H9 (cell line): ENCODE measurements at places on chromosomes 13 and 19. TPM values are rescaled to one million over a fixed set of nuclear protein-coding genes. Genes with fewer than 3 reads are reported as not detected.

GRCh38 chr19:56217039-56217949 lies 15.2 kb downstream of the ZSCAN5C start:
- peak; percentile 69 for DNase-seq
- no peak overlapping the region for H3K27ac ChIP-seq
- no peaks in the 10 kb centered on the region; the same call in 1 of the 2 replicates for H3K4me1 ChIP-seq
- no peak overlapping the region for H3K4me3 ChIP-seq
- no peaks in the 10 kb centered on the region for H3K27me3 ChIP-seq
- H3K36me3 ChIP-seq, result no peaks in the 10 kb centered on the region; the same call in 1 of the 3 replicates

DNA sequence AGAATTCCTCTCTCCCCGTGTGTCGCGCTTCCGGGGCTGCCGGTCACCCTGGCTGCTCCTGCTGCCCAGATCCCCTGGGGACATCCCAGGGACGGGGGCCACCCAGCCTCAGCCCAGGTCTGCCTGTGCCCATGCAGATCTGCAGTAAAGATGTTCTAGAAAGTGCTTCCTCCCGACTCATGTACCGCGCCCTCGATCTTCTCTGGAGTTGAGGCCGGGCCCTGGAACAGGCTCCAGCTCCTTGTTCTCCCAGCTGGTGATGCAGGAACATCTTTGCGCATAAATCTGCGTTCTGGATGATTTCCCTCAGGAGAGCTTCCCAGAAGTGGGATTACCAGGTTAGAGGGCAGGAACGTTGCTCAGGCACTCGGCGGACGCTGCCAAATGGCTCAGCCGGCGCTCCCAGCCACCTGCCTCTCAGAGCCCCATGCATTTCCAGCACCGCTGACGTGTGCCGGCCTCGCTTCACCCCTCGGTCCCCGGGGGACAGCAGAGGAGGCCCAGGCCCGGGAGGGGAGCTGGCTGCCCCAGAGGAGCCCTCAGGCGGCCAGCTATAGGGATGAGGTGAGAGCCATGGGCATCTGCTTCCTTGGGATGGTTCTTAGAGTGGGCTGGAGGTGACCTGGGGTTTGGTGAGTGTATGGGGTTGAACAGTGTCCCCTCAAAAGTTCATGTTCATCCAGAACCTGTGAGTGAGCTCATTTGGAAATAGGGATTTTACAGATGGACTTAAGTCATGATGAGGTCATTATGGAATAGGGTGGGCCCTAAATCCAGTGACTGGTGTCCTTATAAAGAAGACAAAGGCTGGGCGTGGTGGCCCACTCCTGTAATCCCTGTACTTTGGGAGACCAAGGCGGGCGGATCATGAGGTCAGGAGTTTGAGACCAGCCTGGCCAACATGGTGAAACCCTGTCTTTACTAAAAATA lies 42.6 kb downstream of the CRTC1 start:
- H3K27ac ChIP-seq, result no peak overlapping the region
- no peak overlapping the region for H3K4me3 ChIP-seq
- peaks cover 7% of the 10 kb centered on the region for H3K36me3 ChIP-seq
- H3K27me3 ChIP-seq, result no peaks in the 10 kb centered on the region
- H3K4me1 ChIP-seq, result no peaks in the 10 kb centered on the region

DNA sequence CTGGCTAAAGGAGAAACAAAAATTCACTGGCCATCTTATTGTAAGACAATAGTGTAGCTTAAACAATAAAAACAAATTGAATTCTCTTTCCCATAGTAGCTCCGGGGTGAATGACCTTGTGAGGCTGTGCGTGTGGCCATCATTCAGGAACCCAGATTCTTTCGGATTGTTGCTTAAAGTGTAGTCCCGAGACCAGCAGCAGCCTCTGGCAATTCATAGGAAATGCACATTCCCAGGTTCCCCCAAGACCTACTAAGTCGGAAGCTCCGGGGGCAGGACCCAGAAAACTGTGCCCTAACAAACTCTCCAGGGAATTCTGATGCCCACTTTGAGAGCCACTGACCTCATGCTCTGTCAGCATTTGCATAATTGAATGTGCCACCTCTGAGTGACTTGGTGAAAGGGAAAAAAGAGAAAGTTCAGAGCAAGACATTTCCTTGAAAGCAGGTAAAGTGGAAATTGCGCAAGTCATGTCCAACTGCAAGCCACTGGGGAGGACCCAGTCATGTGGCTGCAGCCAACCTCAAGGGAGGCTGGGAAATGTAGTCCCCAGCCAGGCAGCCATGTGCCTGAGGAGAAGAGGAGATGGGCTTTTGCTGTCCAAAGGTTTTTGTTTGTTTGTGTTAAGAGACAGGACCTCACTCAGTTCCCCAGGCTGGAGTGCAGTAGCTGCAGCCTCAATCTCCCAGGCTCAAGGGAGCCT lies 50.7 kb upstream of the PNMA8B start:
- H3K27me3 ChIP-seq, result no peaks in the 10 kb centered on the region
- H3K4me3 ChIP-seq, result peak overlapping the region; percentile 49; the same call in 2 of the 3 replicates

DNA sequence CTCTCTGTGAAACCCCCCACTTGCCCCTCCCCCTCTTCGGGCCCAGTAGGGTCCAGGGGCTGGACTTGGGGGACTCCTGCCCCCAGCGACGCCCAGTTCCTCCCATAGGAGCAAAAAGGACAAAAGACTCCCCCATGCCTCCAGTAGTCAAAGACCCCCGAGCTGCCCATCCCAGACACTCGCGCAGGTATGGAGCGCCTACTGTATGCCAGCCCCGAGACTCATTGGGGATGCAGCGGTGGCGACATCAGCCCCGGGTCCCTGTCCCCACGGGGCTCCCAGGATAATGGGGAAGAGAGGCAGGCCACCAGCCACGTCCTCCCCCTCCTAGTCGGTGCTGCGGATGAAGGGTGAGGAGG lies 18.3 kb upstream of the ZNRF4 start:
- DNase-seq, result peak; percentile 43
- H3K27ac ChIP-seq, result no peak overlapping the region
- 0 out of 2 replicates have a peak, but pooled peaks cover 2% of the 10 kb centered on the region for H3K4me1 ChIP-seq
- no peaks in the 10 kb centered on the region; the same call in 2 of the 3 replicates for H3K36me3 ChIP-seq
- H3K4me3 ChIP-seq, result peak overlapping the region; percentile 67

DNA sequence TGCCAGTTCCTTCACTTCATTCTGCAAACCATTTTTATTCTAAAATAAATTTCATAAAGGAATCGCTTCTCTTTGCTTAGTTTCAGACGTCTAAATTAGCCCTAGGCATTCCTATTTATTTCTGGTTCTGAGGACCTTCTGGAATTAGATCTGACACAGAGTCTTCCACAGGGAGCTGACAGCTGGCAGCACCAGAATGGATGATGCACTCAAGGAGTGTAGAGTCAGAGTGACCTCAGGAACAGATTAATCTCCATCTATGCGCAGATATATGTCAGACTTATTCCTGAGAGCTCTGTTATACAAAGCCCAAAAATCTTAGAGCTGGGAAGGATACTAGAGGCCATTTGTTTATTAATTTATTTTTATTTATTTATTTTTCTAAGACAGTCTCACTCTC lies 450.8 kb downstream of the HS6ST3 start:
- H3K36me3 ChIP-seq, result no peaks in the 10 kb centered on the region
- DNase-seq, result no peak
- no peak overlapping the region for H3K4me3 ChIP-seq
- H3K27ac ChIP-seq, result no peak overlapping the region

GRCh38 chr19:40762754-40763470 lies 11.9 kb downstream of the SNRPA start:
- DNase-seq, result no peak
- no peaks in the 10 kb centered on the region for H3K4me1 ChIP-seq
- no peaks in the 10 kb centered on the region for H3K27me3 ChIP-seq
- H3K36me3 ChIP-seq, result peaks cover 66% of the 10 kb centered on the region

GRCh38 chr19:56341948-56342347 lies 27.3 kb upstream of the ZSCAN5A start:
- H3K27ac ChIP-seq, result no peak overlapping the region
- DNase-seq, result no peak
- peaks cover 24% of the 10 kb centered on the region; the same call in 1 of the 2 replicates for H3K36me3 ChIP-seq
- H3K4me3 ChIP-seq, result no peak overlapping the region
- H3K27me3 ChIP-seq, result no peaks in the 10 kb centered on the region
- H3K4me1 ChIP-seq, result no peaks in the 10 kb centered on the region

GARIN5A gene
- total RNA-seq, result 9.5 and 10.5 TPM in 2 replicates

- peak overlapping the region; percentile 98 for H3K4me3 ChIP-seq
- peaks cover 4% of the 10 kb centered on the region; the same call in 1 of the 2 replicates for H3K4me1 ChIP-seq
- H3K36me3 ChIP-seq, result no peaks in the 10 kb centered on the region; the same call in 2 of the 3 replicates
These were observed 14.0 kb upstream of the TUBB4A start for GRCh38 chr19:6516018-6516658.

ZNF560 gene
- not detected in 2 replicates for total RNA-seq

DNA sequence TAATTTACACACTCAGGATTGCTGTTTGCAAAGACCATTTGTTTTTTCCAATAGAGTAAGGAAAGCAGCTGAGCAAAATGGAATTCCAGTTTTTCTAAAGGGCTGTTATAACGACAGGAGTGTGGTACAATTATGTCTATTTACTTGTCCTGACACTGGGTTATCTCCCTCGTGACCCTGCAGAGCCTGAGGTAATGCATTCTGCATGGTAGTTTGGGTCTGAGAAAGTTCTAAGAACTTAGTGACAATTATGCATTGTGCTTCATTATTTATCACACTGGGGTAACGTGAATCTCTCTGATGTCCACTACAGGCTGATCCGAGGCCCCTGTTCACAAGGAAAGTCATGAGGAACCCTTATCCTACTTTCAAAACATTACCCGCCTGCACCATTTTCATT lies 50.7 kb upstream of the EDNRB start:
- H3K4me3 ChIP-seq, result no peak overlapping the region
- no peak overlapping the region for H3K27ac ChIP-seq
- peaks cover 7% of the 10 kb centered on the region for H3K36me3 ChIP-seq
- no peaks in the 10 kb centered on the region for H3K4me1 ChIP-seq
- no peaks in the 10 kb centered on the region for H3K27me3 ChIP-seq
- no peak for DNase-seq

- H3K27ac ChIP-seq, result no peak overlapping the region
- H3K27me3 ChIP-seq, result no peaks in the 10 kb centered on the region
- H3K4me1 ChIP-seq, result no peaks in the 10 kb centered on the region
- peaks cover 13% of the 10 kb centered on the region for H3K36me3 ChIP-seq
- H3K4me3 ChIP-seq, result no peak overlapping the region
These were observed 805.7 kb downstream of the PCDH9 start for GRCh38 chr13:66424422-66424821.
